Endodermal cell (in vitro differentiated cells): ENCODE measurements at places on chromosomes 3 and 15. TPM values are rescaled to one million over a fixed set of nuclear protein-coding genes. Genes with fewer than 3 reads are reported as not detected.

- H3K27ac ChIP-seq, result no peak overlapping the region
- H3K36me3 ChIP-seq, result peaks cover 4% of the 10 kb centered on the region
- no peaks in the 10 kb centered on the region for H3K27me3 ChIP-seq
- DNase-seq, result no peak
- H3K4me1 ChIP-seq, result peaks cover 32% of the 10 kb centered on the region
- H3K4me3 ChIP-seq, result no peak overlapping the region
Measured at GRCh38 chr15:73923488-73924164, 2.6 kb upstream of the LOXL1 start.

DNA sequence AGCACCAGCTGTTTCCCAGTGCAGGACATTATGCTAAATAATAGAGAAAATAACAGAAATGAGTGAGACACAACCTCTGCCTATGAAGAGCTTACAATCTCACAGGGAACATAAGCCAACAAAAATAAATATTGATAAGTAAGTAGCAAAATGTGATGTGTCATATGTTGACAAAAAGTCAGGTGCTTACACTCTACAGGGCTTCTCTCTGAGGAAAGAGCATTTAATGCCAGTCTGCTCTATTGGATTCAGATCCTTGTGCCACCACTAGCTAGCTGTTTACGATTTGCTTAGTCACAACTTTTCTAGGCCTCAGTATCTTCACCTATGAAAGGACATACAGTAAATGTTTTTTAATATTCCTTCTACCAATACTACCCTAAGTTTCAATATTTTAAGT lies 500.9 kb upstream of the NAALADL2 start:
- no peaks in the 10 kb centered on the region for H3K36me3 ChIP-seq
- H3K27me3 ChIP-seq, result peaks cover 25% of the 10 kb centered on the region
- no peak overlapping the region for H3K4me3 ChIP-seq
- peaks cover 3% of the 10 kb centered on the region for H3K4me1 ChIP-seq

GRCh38 chr3:168117059-168117458 lies 21.3 kb upstream of the GOLIM4 start:
- no peak for DNase-seq
- H3K4me3 ChIP-seq, result no peak overlapping the region
- no peaks in the 10 kb centered on the region for H3K27me3 ChIP-seq
- no peak overlapping the region for H3K27ac ChIP-seq
- H3K36me3 ChIP-seq, result no peaks in the 10 kb centered on the region

DNA sequence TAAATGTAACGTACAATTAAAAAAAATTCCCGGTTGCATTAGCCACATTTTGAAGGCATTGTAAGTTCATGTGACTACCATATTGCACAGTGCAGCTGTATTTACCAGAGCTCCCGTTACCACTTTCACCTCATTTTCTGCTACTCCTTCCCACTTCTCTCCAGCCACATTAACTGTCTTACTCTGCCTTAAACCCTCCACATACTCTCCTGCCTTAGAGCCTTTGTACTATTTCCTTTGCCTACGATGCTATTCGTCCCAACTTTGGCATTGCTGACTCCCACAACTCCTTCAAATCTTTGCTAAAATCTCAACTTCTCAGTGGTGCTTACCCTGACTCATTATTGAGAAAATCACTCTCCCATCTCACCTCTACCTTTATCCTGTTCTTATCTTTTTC lies 115.2 kb downstream of the CADM2 start:
- no peaks in the 10 kb centered on the region for H3K27me3 ChIP-seq
- no peak overlapping the region for H3K4me3 ChIP-seq
- H3K36me3 ChIP-seq, result no peaks in the 10 kb centered on the region
- no peak overlapping the region for H3K27ac ChIP-seq

DNA sequence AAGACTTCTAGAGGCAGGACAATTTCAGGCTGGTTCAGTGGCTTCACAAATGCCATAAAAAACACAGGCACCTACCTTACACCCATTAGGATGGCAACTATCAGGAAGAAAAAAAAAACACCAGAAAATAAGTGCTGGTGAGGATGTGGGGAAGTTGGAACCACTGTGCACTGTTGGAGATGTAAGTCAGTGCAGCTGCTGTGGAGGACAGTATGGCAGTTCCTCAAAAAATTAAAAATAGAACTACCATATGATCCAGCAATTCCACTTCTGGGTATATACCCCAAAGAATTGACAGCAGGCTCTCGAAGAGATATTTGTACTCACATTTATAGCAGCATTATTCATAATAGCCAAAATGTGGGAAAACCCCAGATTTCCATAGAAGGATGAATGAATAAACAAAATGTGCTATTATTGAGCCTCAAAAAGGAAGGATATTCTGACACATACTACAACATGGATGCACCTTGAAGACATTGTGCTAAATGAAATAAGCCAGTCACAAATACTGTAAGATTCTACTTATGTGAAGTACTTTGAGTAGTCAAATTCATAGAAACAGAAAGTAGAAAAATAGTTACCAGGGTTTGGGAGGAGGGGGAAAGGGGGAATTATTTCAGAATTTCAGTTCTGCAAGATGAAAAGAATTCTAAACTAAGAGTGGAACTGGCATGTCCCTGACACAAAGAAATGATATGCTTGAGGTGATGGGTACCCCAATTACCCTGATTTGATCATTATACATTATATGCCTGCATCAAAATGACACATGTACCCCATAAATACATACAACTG lies 40.9 kb downstream of the NR1D2 start:
- no peaks in the 10 kb centered on the region for H3K4me1 ChIP-seq
- no peak overlapping the region for H3K27ac ChIP-seq
- H3K36me3 ChIP-seq, result no peaks in the 10 kb centered on the region
- H3K4me3 ChIP-seq, result no peak overlapping the region
- H3K27me3 ChIP-seq, result no peaks in the 10 kb centered on the region

- DNase-seq, result peak; percentile 78
- no peaks in the 10 kb centered on the region for H3K4me1 ChIP-seq
- no peak overlapping the region for H3K27ac ChIP-seq
- no peaks in the 10 kb centered on the region for H3K36me3 ChIP-seq
- no peak overlapping the region for H3K4me3 ChIP-seq
Measured at GRCh38 chr3:53744351-53744750, 101.9 kb downstream of the CHDH start.

DNA sequence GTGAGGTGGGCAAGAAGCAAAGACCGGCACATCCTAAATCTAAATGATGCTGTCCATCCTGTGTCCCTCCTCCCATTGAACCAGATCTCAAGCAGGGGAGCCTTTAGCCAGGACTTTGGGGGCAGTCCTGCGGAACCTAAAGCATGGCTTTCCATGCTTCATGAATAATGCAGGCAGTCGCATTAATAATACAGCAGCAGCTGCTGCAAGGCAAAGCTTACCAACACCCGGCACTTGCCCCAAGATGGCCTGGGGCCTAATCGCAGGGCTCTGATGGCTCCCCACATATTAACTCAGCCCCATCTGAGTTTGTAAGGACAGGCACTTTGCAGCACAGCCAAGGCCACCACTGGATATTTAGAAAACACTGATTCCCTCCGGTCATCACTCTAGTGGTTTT lies 114.4 kb downstream of the NTRK3 start:
- peak overlapping the region; percentile 62 for H3K27ac ChIP-seq
- H3K27me3 ChIP-seq, result peaks cover 10% of the 10 kb centered on the region
- H3K36me3 ChIP-seq, result no peaks in the 10 kb centered on the region
- no peak for DNase-seq

GRCh38 chr15:87490666-87491065 lies 765.9 kb downstream of the NTRK3 start:
- DNase-seq, result no peak
- no peak overlapping the region for H3K27ac ChIP-seq
- no peaks in the 10 kb centered on the region for H3K36me3 ChIP-seq

DNA sequence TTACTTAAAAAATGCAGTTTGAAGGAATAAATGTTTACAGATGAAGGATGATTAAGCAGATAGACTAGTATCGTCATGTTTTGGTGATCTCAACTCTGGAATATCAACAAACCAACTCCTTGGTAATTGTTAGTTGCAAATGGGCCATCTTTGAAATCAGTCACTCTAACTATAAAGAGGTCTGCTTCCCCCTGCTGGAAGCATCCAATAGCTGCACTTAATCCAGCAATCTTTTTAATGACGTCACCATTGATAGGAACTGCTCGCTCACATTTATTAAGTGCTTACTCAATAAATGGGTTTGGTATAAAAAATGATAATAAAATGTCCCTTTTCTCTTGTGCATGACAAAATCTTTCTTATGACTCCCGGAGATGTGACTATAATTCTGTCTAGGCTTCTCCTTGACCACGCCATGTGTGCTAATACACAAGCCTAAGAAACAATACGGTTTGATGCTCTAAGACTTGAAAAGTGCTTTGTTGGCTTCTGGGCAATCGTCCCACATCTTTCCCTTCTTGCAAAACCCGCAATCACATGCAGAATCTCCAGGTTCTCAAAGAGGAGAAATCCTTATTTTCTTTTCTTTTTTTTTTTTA lies 227.6 kb upstream of the POU1F1 start:
- no peak overlapping the region for H3K27ac ChIP-seq
- no peak overlapping the region for H3K4me3 ChIP-seq
- DNase-seq, result peak; percentile 54
- no peaks in the 10 kb centered on the region for H3K36me3 ChIP-seq
- no peaks in the 10 kb centered on the region for H3K27me3 ChIP-seq

- no peaks in the 10 kb centered on the region for H3K27me3 ChIP-seq
- DNase-seq, result no peak
- H3K36me3 ChIP-seq, result no peaks in the 10 kb centered on the region
- no peak overlapping the region for H3K27ac ChIP-seq
Measured at GRCh38 chr15:70354346-70354905, 256.7 kb upstream of the TLE3 start.

GRCh38 chr3:42080453-42080872 lies 10.7 kb upstream of the TRAK1 start:
- H3K4me3 ChIP-seq, result no peak overlapping the region
- peaks cover 7% of the 10 kb centered on the region for H3K4me1 ChIP-seq
- no peaks in the 10 kb centered on the region for H3K27me3 ChIP-seq
- peak; percentile 70 for DNase-seq

GRCh38 chr3:116445311-116445841 lies at the start of gene LSAMP:
TSS of gene LSAMP (minus strand) at chr3:116445487.
- H3K27me3 ChIP-seq, result peaks cover 10% of the 10 kb centered on the region
- H3K4me3 ChIP-seq, result peak within 1 kb of the TSS; percentile 80
- DNase-seq, result peak; percentile 82
- peak within 1 kb of the TSS; percentile 87 for H3K27ac ChIP-seq

GRCh38 chr3:11283139-11283475 lies 10.9 kb downstream of the ATG7 start:
- peaks cover 30% of the 10 kb centered on the region for H3K36me3 ChIP-seq
- no peaks in the 10 kb centered on the region for H3K4me1 ChIP-seq
- DNase-seq, result no peak
- H3K27ac ChIP-seq, result no peak overlapping the region
- H3K4me3 ChIP-seq, result no peak overlapping the region

DNA sequence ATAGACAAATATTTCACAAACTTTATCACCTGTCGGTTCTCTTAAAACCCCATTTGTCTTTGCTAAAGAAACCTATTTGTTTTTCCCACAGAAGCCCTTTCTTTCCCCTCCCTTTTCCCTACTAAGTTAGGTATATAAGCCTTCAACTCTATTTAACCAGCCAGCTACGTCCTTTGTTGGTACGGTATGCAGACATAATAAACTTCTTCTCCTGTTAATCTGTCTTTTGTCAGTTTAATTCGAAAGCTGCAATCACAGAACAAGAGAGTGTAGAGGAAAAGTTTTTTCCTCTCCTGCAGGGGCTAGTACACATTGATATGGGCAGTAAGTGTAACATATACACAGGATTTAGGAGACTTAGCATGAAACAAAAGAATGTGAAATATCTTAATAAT lies 21.9 kb upstream of the C15orf39 start:
- no peaks in the 10 kb centered on the region for H3K36me3 ChIP-seq
- peaks cover 5% of the 10 kb centered on the region for H3K4me1 ChIP-seq
- peaks cover 12% of the 10 kb centered on the region for H3K27me3 ChIP-seq
- DNase-seq, result no peak

DNA sequence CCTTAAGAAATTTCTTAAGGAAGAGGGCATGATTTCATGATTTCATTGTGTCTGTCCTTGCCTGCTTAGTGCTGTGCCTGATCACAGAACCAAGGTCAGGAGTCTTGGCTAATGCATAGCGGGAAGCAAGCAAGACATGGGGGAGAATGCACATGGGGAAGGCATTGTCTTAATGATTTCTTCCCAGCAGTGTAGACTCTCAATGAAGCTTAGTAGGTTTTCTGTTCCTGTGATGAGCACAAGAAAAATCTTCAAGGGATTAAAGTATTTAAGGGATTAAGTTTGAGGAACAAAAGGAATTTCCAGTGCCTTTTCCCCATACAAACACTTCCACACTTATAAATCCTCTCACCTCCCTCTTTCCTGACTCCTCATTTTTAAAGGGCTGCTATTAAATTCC lies 46.9 kb upstream of the SEMA6D start:
- H3K4me1 ChIP-seq, result peaks cover 22% of the 10 kb centered on the region
- H3K4me3 ChIP-seq, result no peak overlapping the region
- H3K27ac ChIP-seq, result no peak overlapping the region
- peaks cover 21% of the 10 kb centered on the region for H3K27me3 ChIP-seq
- H3K36me3 ChIP-seq, result no peaks in the 10 kb centered on the region
- DNase-seq, result no peak

- no peak for DNase-seq
- no peak overlapping the region for H3K4me3 ChIP-seq
- H3K36me3 ChIP-seq, result no peaks in the 10 kb centered on the region
- no peaks in the 10 kb centered on the region for H3K27me3 ChIP-seq
- H3K4me1 ChIP-seq, result peaks cover 28% of the 10 kb centered on the region
Measured at GRCh38 chr15:90866161-90866715, 2.1 kb upstream of the FURIN start.

- H3K4me3 ChIP-seq, result no peak overlapping the region
- no peak overlapping the region for H3K27ac ChIP-seq
- H3K27me3 ChIP-seq, result no peaks in the 10 kb centered on the region
Measured at GRCh38 chr3:145357453-145357852, 803.5 kb downstream of the PLOD2 start.

DNA sequence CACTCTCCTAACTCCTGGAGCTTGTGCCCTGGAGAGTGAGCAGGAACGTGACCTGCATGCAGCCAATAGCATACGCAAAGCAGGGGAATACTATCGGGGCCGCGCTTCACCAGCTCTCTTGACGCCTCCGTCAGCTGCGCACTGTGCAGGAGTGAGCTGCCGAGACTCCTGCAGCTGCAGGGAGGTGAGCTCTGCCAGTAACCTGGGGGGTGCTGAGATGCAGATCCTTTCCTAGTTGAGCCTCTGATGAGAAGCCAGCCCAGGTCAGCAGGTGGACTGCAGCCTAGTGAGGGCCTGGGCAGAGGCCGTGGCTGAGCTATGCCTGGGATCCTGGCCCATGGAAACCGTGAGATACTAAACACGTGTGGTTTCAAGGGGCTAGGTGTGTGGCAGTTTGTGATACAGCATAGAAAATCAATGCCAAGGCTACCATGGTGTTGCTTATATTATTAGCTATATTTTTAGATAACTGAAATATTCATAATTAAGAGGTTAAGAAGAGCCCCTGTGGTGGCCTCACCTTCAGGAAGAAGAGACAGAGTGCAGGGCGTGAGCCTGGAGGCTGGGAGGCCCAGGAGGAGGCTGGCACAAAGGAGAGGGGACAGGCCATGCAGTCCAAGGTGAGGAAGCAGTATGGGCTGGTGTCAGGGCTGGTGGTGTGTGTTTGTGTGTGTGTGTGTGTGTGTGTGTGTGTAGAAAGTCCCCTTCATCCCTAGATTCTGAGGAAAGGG lies 5.9 kb upstream of the DNAJB8 start:
- no peak overlapping the region for H3K27ac ChIP-seq
- H3K27me3 ChIP-seq, result peaks cover 89% of the 10 kb centered on the region
- no peak overlapping the region for H3K4me3 ChIP-seq
- peaks cover 6% of the 10 kb centered on the region for H3K4me1 ChIP-seq

Gene SNAPC5
- total RNA-seq, result 25.4 to 30.6 TPM (median 25.9 TPM) in 3 replicates

Gene CYP1A1
- total RNA-seq, result 0.31 TPM in 1 of 3 replicates, not detected in the others

Gene RTP1
- total RNA-seq, result 0.88 and 1.4 TPM in 2 replicates

Gene CHST13
- 1.6 and 1.7 TPM in 2 replicates for total RNA-seq

Gene TNNC1
- total RNA-seq, result 44.8 and 50.9 TPM in 2 replicates

Gene TPRG1
- 0.66 and 1.3 TPM in 2 replicates for total RNA-seq

Gene CCR3
- total RNA-seq, result not detected in 2 replicates

Gene WHAMM
- total RNA-seq, result 3.3 and 3.7 TPM in 2 replicates

Gene SEMA3G
- total RNA-seq, result 8.4 and 8.6 TPM in 2 replicates

Gene TRIM71
- total RNA-seq, result 99.1 to 162 TPM (median 154 TPM) in 3 replicates

Gene FOXL2NB
- total RNA-seq, result 0.24 TPM in 1 of 3 replicates, not detected in the others

Gene PIERCE2
- total RNA-seq, result 3.6 and 5.1 TPM in 2 replicates
